Mesothelial cell of epicardium (in vitro differentiated cells): ENCODE measurements at places on chromosomes 5 and 9. TPM values are rescaled to one million over a fixed set of nuclear protein-coding genes. Genes with fewer than 3 reads are reported as not detected.

GRCh38 chr5:155418960-155419579 lies 405.5 kb downstream of the KIF4B start:
- H3K27ac ChIP-seq, result no peak overlapping the region
- DNase-seq, result no peak
- no peaks in the 10 kb centered on the region for H3K36me3 ChIP-seq
- no peak overlapping the region for H3K4me3 ChIP-seq

DNA sequence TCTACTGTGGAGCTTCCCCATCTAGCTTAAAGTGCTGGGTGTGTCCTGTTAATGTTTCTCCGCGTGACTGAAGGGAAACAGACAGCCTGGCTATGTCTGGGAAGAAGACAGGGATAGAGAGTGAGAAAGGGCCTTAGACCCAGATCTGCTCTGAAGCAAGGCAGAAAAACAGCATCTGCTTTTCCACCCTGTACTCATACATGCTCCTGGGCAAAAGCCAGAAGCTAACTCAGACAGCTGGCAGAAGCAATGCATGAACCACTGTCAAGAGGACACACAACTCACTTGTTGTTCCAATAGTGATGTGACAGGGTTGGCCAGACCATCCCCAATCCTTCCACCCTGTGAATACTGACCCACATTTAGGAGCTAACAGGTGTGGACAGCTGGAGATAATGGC lies 63.3 kb downstream of the DPYSL3 start:
- peak overlapping the region; percentile 48 for H3K27ac ChIP-seq
- peaks cover 73% of the 10 kb centered on the region for H3K4me1 ChIP-seq
- no peak for DNase-seq
- no peaks in the 10 kb centered on the region for H3K27me3 ChIP-seq

ZNF354C gene
- 9.1 to 9.6 TPM (median 9.2 TPM) in 3 replicates for total RNA-seq

PTGDS gene
- total RNA-seq, result 52.6 to 58.0 TPM (median 53.5 TPM) in 3 replicates

PTGES gene
- total RNA-seq, result 28.4 to 30.1 TPM (median 29.6 TPM) in 3 replicates

LCN12 gene
- total RNA-seq, result 13.3 to 15.9 TPM (median 13.8 TPM) in 3 replicates
